ENCODE measurements at places on chromosomes 1 and 21.

DNA sequence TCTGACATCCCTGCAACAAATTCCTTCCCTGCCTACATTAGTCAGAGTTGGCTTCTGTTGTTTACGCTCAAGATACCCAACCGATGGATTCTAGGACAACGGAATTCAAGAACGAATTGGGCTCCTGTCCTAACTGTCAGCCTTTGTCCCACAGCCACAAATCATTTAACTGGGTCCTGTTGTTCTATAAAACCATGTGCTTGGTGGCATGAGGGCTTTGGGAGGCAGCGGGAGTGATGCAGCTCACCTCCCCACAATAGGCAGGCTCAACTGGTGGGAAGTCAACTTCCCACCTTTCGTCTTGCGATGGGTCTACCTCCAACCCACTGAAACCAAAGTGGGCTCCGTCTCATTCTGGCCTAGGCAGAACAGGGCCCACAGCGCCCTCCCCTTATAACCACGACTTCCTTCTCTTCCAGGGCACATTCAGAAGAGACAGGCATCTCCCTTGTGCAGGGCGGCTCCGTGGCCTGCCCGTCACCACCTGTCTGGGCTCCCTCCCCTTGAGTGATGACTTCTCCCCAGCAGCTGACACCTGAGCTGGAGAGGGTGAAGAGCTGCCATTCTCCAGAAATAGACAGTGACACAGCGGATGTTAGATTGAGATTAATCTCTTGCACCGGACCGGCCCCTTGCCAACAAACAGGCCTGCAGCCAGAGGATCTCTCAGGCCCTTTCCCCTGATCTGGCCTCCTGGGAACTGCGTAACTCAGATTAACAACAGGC, 26.5 kb downstream of the LRRC38 start:
- DNase-seq: peak; percentile 72

GRCh38 chr1:93665015-93665414, 16.6 kb downstream of the BCAR3 start:
- no peak for DNase-seq

DNA sequence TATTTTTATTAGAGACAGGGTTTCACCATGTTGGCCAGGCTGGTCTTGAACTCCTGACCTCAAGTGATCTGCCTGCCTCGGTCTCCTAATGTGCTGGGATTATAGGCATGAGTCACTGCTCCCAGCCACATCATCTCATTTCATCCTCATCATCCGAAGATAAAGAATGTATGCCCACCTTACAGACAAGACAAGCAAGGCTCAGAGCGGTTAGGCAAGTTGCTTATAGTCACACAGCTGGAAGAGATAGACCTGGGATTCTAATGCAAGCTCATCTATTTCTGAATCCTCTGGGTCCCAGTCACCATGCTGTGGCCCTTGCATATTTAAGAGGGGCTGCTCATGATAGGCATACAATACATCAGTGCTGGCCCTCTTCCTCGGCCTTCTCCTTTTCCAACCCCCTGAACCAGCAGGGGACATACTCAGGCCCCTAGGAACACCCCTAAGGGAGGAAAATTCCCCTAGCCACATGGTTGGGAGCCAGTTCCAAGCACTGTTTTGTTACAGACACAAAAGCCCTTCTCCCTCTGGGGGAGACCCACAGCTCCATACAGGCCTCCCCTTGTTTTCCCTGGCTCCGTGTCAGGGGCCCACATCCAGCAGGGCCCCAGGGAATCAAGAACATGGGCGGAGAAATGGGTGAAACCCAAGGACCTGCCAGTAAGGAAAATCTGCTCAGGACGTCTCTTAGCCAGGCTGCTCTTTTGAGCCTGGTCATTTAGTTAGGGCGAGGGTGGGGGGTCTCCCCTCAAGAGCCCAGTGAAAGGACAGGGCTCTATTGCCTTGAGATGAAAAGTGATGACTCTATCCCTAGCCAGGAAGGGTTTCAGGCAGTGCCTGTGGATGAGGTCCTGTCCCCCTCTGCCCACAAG, 6.9 kb downstream of the CSRP1 start:
- DNase-seq: no peak

- no peak for DNase-seq
Measured at GRCh38 chr1:58442114-58442513, 104.4 kb downstream of the OMA1 start.

- no peak for DNase-seq
Measured at GRCh38 chr1:55309053-55309452, 93.9 kb upstream of the USP24 start.

GRCh38 chr1:203640723-203641502, 14.3 kb downstream of the ATP2B4 start:
- DNase-seq: no peak

DNA sequence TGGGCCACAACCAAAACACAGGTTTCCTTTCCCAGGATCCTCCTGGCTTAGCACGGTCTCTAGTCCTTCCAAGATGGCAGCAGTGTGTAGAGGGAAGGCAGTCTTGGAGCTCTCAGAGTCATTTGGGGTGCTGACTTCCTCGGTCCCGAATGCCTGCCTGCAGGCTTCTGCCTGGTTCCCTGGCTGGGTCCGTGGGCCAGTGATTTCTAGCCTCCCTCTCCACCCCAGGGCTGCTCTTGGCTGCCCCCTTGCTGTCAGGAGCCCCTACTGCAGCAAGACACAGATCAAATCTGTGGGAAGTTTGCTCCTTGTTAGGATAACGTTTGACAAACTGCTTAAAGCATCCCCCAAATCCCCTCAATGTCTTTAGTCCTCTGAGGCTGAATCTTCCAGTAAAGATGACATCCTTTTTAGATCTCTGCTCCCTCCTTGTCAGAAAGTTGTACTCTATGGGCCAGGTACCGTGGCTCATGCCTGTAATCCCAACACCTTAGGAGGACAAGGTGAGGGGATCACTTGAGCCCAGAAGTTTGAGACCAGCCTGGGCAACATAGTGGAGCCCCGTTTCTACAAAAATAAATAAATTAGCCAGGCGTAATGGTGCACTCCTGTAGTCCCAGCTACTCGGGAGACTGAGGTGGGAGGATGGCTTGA, 272.5 kb downstream of the RRAGC start:
- DNase-seq: peak; percentile 38

DNA sequence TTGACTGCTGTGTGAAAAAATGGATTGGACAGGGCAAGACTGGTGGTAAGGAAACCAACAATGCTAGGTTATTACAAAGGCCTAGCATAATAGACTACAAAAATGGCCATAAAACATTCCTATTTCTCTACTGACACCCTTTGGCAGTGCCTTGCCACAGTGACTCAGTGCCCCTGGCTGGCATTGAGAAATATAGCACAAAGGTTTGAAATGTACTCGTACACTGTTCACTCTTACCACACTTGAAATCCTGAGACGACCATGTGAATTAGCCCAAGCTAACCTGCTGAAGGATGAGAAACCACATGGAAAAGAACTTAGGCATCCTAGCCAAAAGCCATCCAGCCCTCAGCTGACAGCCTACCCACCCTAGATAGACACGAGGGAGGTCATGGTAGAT, 149.8 kb upstream of the PALMD start:
- no peak for DNase-seq

DNA sequence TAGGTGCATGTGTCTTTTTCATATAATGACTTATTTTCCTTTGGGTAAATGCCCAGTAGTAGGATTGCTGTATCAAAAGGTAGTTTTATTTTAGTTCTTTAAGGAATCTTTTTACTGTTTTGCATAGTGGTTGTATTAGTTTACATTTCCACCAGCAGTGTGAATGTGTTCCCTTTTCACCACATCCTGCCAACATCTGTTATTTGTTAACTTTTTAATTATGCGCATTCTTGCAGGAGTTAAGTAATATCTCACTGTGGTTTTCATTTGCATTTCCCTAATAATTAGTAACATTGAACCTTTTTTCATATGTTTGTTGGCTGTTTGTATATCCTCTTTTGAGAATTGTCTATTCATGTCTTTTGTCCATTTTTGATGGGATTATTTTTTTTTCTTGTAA, 1761.9 kb downstream of the PLA2G4A start:
- no peak for DNase-seq

- DNase-seq: no peak
Measured at GRCh38 chr1:89809556-89809955, 11.3 kb upstream of the LRRC8D start.

DNA sequence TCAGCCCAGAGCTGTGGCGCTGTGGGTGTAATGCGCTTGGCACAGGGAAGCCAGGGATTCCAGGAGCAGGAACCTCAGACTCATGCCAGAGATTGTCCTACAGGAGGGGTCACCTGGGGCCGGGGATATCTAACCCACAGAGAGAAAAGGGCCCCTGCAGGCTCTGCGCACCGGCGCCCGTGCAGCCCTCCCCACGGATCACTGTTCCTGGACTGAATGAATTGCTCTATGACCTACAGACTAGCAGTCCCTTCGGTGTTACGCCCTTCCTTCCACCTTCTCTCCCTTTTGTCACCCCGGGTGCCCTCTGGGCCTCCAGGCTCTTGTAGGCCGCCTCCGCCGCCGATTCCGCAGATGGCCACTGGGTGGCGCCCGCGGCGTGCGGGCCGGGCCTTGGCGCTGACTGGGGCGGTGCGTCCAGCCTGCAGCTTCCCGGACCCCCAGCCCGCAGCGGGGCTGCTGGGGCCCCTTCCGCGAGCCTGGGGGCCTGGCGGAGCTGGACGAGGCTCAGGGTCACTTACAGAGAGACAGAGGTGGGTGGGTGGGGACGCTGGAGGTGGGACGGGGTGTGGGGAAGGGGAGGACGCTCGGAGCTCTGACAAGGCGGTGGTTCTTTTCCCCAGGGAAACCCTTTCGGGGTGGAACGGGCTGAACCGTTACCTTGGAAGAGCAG, 101.3 kb downstream of the IER5 start:
- peak; percentile 82 for DNase-seq

DNA sequence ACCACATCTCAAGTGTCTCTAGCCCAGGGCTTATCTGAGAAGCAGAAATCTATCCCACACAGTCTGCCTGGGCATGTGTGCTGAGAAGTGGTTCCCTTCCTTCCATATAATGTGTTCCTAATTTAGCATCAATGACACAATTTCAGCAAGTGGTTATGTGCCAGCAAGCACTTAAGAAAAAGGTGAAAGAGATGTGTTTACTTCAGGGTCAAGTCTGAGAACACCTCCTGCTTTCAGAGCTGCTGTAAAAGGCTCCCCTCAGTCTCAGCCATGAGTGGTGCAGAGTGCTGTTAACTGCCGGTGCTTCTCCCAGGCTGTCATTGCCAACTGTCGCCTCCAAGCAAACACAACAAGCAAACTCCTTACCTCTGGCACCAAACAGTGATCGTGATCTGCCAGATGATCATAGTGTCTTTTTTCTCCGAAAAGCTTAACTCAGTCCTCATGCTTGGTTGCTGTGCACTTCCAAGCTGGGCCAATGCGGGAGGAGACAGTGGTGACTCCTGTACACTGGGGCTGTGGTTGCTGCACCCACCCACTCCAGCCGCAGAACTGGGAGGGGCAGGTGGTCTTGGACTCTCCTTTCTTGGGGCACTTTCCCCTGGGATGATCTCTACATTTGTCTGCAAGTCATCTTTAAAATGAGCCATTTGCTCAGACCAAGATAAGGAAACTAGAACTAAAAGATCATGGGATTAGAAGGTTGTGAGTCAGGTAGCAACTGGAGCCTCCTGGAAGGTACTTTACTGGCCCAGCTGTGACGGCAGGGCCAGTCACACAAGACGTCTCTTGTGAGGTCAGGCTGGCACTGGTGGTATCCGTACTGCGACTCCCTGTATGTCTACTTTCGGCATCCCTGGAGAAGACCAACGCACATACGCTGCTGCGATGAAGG, 32.4 kb downstream of the ATP1A1 start:
- DNase-seq: peak; percentile 98

DNA sequence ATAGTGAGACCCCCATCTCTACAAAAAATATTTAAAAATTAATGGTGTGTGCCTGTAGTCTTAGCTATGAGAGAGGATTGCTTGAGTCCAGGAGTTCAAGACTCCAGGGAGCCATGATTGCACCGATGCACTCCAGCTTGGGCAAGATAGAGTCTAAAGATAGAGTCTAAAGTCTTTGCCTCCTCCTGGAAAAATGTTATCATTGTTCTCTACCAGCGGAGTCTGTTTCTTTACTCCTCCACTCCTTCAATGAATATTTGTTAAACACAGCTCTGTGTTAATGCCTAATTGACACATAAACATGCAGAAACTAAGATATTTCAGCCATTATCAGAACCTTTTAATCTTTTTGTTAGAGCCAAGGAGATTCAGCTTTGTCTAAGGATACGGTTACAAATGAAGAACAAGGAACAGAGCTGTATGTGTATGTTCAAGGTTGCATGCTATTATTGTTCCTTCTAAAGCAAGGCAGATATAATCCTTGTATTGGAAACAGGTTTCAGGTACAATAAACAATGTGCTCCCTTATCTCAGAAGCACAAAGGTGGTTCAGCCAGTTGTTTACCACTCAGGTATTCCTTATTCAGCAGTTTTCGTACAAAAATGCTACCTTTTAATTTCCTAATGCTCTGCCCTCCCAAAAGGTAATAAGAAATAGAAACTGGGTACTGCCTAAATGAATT, 15.4 kb downstream of the OVAAL start:
- DNase-seq: no peak

GRCh38 chr1:167936930-167937708, at the start of gene MPC2:
MPC2 (minus strand) TSS chr1:167937072; CDS start chr1:167935841, 1,231 bp downstream.
- DNase-seq: peak; percentile 85

DNA sequence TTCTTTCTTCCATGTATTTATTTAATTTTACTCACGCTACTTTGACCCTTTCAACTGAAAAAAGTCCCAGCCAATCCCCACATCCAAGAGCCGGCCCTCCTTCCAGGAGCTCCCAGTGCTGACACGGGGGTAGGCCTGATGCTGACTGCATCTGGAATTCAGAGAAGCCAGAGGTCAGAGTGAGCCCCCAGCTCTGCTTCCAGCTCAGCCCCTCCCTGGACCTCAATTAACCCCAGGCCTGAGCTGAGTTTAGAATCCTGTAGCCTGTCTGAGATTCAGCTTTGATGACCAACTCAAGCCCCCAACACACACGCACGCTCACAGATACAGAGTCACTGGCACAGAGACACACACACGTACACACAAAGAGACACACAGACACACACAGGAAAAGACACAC, 247.9 kb downstream of the NPHP4 start:
- DNase-seq: no peak

GRCh38 chr1:182348961-182349747, 42.4 kb downstream of the GLUL start:
- no peak for DNase-seq

- peak; percentile 14 for DNase-seq
Measured at GRCh38 chr1:51518586-51519047, 449 bp downstream of the EPS15 start.

GRCh38 chr1:28205243-28205642, 27.6 kb downstream of the DNAJC8 start:
- no peak for DNase-seq

DNA sequence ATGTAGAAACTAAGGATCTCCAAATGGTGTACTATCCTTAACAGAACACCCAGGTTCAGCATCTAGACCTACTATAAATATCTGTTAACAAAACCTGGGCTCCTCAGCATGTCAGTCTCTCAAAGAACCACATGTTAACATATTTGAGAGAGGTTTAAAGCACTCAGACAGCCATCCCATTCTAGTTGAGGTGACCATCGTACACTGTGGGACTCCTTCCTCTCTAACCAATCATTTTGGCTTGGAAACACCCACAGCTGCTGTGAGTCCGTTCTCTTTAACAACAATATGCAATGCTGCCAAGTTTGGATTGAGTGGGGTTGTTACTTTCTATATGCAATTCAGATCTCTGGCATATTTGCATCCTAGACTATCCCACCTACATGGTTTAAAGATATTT, 105.8 kb downstream of the MRPL39 start:
- DNase-seq: no peak
